ENCODE measurements at places on chromosomes 1 and 21.

GRCh38 chr1:75136195-75136815 is 2.1 kb downstream of the LHX8 start:
- no peak for DNase-seq

GRCh38 chr1:176494436-176494835 is 31.5 kb downstream of the PAPPA2 start:
- no peak for DNase-seq

- DNase-seq: no peak
Measured at GRCh38 chr1:231636157-231636556, 9.6 kb downstream of the DISC1 start.

GRCh38 chr1:9490605-9491339 is 48.5 kb upstream of the SLC25A33 start:
- peak; percentile 86 for DNase-seq

- no peak for DNase-seq
Measured at GRCh38 chr1:222028116-222028515, 286.2 kb upstream of the DUSP10 start.

DNA sequence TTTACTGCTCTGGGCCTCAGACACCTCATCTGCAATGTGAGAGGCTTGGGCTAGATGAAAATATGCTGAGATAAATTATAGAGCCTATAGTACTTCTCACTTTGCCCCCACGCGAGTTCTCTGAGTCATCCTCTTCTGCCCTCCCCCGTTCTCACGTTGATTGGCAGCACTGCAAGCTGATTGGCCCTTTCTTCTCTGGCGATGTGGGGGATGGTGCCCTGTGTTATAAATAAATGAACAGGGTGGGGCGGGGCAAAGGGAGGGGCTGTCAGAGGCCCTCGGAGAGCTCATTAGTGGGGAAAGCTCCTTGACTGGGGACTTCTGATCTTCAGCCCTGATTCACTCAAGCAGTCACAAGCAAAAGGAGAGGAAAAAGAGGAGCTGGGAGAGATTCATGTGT is 64.3 kb upstream of the ZC3H12A start:
- no peak for DNase-seq

DNA sequence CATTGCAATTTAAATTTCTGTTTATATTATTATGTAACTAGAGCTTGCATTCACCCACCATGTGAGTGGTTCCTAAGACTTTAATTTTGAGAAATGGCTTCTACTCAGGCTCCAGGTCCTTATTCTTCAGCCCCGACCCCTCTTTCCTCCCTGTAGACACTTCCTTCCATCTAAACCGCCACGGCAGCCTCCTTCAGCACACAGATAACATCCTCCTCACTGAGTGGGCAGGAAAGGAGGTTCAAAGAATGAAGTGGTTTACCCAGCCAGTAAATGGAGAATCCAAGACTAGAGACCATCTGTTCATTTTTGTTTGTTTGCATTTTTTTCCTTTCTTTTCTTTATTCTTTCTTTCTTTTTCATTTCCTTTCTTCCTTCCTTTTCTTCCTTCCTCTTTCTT is 37.1 kb upstream of the SOD1 start:
- DNase-seq: no peak

DNA sequence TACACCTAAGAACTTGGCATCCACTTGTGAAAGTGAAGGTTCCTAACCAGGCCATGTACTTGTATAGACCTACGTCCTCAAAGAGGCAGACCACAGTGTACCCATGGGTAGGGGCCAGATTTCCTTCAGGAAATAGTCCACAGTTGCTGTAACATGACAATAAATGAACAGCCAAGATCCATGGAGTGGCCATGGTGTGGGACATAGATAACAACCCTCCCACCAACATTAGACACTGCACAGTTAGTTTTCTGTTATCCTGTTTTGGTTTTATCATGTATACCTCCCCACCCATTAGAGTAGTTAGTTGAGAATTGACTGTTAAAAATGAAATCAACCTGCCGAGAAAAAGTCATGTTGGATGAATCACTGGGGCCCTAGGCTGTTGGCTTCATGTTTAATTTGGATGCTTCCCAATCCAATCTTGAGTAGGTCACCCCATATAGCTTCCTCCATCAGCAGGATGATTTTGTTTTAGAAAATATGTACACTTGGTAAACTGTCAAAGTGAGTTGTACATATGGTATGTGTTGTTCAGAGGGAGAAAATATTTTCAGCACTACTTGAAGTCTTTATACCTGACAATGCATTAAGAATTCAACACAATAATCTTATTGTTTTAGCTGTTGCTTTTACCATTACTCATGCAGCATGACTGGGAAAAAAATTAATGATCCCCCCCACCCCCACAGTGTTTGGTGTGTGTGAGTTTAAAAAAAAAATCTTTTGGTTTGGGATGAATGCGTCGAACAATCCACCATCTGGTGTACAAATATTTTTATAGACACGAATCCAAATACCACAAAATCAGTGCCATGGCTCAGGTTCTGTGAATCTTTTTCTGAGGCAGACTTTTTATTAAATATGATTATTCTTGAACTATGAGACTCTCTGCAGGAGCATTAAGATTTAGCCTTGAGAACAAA is 88.3 kb upstream of the ARHGAP29 start:
- no peak for DNase-seq

- DNase-seq: peak; percentile 73
Measured at GRCh38 chr21:33380483-33380998, 22.7 kb upstream of the IFNGR2 start.

DNA sequence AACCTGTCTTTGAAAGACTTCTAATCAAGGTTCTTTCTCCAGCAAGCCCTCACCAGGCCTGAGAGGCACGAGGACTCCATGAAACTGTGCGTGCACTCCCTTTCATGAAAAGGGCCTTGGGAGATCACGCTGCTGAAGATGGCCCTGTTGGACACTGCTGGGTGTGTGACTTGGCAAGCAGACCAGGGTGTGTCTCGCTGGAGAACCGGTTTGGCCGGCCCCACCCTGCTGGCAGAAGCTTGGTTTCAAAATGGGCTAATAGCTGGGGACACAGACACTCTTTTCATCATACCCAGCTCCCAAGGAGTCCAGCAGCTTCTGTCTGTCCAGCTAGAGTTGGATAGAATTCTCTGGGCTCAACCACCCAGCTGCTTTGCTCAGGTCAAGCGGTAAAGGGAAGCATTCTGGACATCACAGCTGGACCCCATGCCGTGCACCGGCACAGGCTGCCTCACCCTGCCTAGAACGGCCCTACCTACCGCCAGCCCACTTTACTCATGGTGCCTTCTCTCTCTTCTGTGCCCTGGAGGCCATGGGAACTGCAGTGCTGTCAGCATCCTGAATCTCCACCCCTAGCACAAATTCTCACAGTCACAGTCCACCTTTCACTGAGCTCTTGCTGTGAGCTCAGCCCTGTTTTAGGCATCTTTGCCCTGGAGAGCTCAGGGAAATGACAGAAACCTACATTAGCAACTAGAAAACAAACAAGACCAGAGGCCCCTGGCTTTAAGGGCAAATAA is 24.6 kb downstream of the PKP1 start:
- DNase-seq: no peak

GRCh38 chr1:204506969-204507316 is 9.3 kb upstream of the MDM4 start:
- peak; percentile 72 for DNase-seq

DNA sequence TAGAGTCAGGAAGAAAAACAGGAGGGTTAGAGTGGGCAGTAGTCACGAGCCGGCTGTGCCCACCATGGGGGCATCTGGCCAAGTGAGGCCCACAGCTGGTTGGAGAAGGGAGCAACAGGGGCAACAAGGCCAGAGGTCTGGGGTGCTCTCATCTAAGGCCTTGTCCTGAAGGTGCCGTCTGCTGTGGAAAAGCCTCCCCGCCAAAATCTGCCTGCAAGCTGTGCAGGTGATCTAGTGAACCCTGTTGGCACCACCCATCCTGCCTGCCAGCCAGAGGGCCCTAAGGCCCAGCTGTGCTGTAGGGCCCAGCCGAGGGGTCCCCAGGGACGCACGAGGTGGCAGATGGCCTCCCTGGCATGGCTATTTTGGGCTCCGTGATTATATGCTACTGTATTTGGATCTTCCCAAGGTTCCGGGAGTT is 51.3 kb downstream of the LGR6 start:
- DNase-seq: no peak

DNA sequence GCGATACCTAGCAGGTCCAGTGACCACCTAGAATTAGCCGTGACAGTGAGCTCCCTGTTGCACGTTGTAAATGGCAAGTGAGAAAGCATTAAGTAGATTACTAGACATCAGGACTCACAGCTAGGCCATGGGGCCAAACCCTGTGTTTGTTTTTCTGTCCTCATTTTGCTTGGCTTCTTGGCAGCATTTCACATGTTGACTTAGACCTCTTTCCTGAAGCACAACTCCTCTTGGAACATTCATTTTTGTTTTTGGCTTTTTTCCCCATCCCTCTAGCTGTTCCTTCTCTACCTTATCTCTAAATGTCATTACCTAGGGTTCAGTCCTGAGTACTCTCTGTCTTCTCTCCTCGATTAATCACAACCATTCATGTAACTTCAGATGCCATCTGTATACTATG is 16.9 kb upstream of the PTPN14 start:
- DNase-seq: no peak

DNA sequence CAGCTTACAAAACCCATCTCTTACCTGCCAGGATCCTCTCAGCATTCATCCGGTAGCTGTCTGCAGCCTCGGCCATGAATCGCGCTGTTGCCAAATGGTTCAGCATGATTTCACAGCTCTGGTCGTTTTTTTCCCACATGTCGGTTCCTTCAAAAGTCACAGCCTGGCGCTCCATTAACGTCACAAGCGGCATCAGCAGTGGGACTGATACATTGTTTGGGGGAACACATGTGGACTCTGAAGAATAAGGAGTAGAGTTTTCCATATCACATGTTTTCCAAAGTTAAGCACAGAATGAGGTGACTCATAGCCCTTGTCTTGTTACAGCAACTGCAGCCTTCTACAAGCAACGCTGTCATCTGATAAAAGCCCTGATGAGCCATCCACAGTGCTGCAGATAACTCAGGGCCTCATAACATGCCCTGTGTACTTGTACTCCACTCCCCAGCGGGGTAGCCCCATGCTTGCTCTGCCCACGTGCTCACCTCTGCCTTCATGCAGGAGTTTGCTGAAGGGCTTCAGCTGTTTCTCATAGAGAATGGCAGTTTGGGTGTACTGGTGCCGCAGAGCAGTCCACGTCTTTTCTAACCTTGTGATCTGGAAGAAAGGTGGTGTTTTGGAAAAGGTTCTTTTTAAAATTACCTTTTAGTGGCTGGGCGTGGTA is 114.2 kb downstream of the BCAR3 start:
- no peak for DNase-seq

GRCh38 chr1:168554603-168555483 is 11.0 kb upstream of the XCL2 start:
- DNase-seq: no peak

DNA sequence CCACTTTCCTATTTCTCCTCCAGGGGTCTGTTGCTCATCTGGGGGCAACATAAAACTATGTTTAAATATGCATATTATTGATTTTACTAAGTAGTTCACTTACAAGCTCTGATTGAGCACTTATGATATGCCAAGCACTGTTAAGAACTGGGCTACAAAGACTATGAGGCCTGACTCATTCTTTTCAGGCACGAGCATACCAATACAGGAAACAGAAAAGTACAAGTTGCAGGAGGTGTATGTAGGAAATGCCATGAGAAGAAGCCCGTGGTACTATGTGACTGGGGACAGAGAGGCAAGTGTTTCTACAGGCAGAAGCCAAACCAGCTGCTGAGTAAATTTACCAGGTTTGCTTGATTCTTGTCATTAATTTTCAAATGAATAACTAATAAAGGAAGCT is 120.4 kb upstream of the PTGFR start:
- DNase-seq: no peak

GRCh38 chr1:14372526-14372925 is 226.0 kb upstream of the KAZN start:
- no peak for DNase-seq
